Left renal pelvis (tissue), 4 donors: ENCODE measurements at places on chromosomes 3 and 15.
A peak's percentile ranks its signal among the peaks of the same experiment; 100 is the strongest.

GRCh38 chr3:34056181-34056910, 257.9 kb downstream of the PDCD6IP start:
- DNase-seq = no peak

GRCh38 chr15:52336529-52336928, 40.9 kb upstream of the MYO5C start:
- DNase-seq = no peak

DNA sequence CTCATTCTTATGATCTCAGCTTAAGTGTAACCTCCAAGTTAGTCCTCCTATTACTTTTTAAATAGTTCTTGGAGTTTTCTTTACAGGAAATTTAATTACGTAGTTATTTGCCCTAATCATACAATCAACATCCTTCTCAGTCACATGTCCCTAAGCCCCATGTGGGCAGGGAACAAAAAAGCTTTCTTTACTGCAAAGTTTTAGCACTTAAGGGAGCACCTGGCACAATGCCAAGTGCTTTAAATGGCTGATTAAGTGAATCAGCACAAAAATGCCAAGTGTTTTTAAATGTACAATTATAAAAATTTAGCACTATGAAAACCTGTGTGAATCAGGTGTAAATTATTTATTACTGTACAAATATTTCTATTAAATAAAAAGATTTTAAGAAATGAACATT, 445.3 kb downstream of the C3orf38 start:
- DNase-seq = no peak

GRCh38 chr3:64667138-64667537, 20.7 kb downstream of the ADAMTS9 start:
- DNase-seq = no peak

DNA sequence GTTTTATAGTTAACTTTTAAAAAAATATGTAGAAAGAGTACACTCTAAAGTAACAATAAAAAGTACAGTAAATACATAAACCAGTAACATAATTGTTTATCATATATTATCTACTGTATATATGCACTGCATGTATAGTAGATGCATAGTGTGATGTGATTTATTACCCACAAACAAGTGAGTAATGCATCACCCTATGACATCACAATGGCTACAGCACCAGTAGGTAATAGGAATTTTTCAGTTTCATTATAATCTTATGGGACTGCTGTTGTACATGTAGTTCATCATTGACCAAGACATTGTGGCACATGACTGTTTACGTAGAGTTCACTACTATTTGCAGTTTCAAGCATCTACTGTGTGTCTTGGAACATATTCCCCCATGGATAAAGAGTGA, 1047.2 kb downstream of the ROBO2 start:
- DNase-seq = no peak

DNA sequence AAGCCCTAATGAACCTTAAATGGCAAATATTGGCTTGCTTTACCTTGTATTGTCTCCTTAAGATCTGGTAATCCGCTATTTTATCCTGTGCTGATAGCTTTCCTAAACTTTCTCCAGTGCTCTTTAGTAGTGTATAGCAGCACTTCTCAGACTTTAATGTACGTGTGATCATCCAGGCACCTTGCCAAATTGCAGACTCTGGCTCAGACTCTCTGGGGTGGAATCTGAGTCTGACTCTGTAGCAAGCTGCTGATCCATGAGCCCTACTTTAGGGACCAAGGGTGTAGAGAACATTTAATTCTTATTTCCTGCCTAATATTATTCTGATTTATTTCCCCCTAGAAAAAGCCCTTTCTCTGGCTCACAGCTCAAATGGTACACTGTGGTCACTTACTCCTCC, 518.8 kb upstream of the ZNF385D start:
- peak; percentile 2 for DNase-seq

DNA sequence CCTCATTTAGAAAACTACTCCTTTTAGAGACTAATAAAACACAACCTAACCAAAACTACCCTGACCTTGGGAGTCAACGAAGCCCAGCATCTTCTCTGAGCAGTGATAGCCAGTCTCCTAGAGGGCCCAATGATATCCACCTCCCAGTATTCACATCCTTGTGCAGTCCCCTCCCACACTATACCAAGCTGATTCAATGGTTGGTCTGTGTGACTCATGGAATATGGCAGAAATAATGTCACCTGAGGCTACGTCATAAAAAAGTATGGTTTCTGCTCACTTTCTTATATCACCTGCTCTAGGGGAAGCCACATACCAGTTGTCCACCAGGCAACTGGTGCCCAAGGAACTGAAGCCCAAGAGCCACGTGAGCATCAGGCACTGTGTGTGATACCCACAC, 21.4 kb upstream of the USF3 start:
- DNase-seq = no peak

- DNase-seq = no peak
Measured at GRCh38 chr3:120796976-120797375, 54.4 kb downstream of the GTF2E1 start.

GRCh38 chr3:57085211-57085610, 24.7 kb downstream of the SPATA12 start:
- DNase-seq = no peak

GRCh38 chr15:50009634-50010033, 109.4 kb downstream of the ATP8B4 start:
- DNase-seq = no peak

DNA sequence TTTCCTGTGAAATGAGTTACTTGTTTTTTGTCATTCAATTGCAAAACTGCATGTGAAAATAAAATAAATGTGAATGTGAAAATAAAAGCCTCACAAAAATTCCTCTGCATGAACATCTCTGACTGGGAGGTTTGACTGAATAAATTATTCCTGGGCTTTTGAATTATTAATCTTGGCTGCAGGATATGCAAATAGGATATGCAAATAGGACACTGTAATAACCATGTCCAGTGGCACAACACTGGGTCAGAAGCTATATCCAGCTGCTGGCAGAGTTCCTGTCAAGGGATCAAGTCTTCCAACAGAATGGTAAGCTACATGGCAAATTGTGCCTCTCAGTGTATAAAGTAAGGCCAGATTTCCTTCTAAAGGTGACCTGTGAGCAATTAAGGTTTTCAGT, at the start of gene SUCNR1:
SUCNR1 (plus strand) TSS at position 246 of the 400 bp plus-strand sequence. CDS start 6,250 bp downstream, outside the sequence.
- no peak for DNase-seq

- no peak for DNase-seq
Measured at GRCh38 chr15:42185801-42186200, 22.3 kb downstream of the VPS39 start.

DNA sequence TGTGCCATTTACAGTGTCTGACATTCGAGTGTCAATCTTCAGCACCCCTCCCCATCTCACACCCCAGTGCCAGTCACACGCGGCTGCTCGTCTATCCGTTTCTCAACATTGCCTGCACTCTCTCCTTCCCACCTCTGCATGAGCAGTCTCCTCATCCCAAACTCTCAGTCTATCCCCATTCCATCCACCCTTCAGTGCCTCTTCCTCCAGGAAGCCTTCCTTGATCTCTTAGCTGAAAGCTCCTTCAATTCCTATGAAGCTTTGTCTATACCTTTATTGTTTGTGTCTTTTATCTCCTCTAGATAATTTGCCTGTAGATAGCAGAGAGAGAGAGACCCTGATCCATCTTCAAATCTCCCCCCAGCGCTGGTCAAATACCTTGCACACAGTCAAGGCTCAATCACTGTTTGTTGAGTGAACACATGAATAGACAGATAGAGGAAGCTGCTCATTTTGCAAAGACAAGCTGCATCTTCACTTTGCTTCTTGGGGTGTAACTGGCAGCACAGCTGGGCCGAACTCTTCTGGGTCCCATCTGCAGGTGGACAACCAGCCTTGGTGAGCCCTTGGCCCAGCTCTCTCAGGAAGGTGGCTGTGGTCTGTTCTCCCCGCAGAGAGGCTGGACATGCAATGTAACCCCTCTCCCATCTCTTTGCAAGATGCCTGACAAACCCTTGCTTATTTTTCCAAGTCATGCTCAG, 52.8 kb downstream of the ITGA11 start:
- DNase-seq = no peak

DNA sequence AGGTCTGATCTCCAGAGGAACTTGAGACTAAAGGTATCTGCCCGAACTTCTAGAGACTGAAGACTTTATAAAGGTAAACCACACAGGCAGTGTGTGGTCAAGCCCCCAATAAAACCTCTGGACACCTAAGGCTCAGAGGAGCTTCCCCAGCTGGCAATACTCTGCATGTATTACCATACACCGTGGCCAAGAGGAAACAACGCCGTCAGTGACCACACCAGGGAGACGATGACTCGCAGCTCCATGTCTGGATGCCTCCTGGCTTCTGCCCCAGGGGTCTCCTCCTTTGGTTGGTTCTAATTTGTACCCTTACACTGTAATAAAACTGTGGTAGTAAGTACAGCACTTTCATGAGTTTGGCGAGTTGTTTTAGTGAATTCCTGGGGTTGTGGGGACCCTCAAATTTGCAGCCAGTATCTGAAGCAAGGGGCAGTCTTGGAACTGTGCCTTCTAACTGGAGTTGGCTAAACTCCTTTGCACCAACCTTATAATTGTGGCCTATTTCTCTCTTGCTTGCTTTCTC, 32.1 kb upstream of the BCL2L10 start:
- DNase-seq = no peak

GRCh38 chr3:158994386-158994785, 192.5 kb downstream of the MFSD1 start:
- DNase-seq = no peak

DNA sequence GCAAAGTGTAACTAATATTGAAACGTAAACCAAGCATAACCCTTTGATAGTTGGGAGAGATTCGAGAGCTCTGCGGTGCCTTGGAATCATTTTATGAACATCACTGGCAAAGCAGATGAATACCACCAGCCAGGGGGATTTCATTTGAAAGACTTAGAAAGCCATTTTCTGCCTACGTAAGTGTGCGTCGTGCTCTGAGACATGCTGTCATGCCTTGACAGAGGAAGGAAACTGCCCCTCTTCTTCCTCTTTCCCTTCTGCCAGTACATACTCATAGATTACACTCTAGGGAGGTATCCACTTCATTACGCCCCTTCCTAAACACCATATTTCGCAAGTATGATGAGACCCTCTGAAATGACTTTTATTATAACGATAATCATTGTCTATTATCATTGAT, 3.3 kb upstream of the MTHFS start:
- no peak for DNase-seq

- DNase-seq = no peak
Measured at GRCh38 chr3:6512172-6512800, 348.6 kb upstream of the GRM7 start.

DNA sequence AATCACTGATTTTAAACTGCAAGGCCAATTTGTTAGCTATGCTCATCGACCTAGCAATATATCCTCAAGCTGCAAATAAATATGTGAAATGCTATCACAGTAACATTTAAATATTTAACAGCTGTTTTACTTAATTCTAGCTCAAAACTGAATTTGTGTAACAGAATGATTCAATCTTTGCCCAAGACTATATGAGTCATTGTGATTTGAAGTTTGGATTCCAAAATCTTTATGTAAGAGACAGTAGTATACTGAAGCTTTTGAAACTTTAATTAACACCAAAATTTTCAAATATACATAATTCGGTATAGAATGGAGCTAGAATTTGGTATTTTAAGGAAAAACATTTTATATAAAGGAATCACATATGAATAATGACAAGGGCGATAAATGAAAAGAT, 603.0 kb upstream of the ROBO2 start:
- no peak for DNase-seq

- no peak for DNase-seq
Measured at GRCh38 chr15:76206325-76206976, 104.8 kb downstream of the ETFA start.

GRCh38 chr15:98737721-98738120, 89.4 kb downstream of the IGF1R start:
- no peak for DNase-seq

GRCh38 chr3:175193815-175194518, 334.8 kb downstream of the NAALADL2 start:
- DNase-seq = no peak

DNA sequence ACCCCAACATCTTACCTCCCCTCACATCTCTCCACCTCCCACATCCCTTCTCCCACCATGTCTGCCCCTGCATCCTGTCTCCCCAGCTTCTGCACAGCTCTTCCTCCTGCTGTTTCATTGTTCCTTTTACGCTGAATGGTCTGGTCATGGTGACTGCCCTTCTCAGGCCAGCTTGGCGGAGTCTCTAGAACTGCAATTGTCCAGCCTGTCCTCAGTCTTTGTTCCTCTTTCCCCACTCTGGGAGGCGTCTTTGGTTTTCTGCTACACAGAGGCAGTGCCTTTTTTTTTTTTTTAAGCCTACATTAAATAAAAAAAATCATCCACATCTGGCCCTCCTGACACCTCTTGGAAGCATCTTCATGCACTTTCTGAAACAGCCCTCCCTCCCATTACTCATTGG, 49.1 kb upstream of the SEC22A start:
- DNase-seq = no peak

- DNase-seq = no peak
Measured at GRCh38 chr3:175002732-175003143, 143.6 kb downstream of the NAALADL2 start.

- DNase-seq = no peak
Measured at GRCh38 chr15:31156226-31156625, 54.7 kb upstream of the TRPM1 start.

GRCh38 chr3:65112751-65113300, 425.0 kb upstream of the ADAMTS9 start:
- DNase-seq = no peak

- DNase-seq = peak; percentile 53
Measured at GRCh38 chr3:150721285-150722130, 17.8 kb upstream of the ERICH6 start.

DNA sequence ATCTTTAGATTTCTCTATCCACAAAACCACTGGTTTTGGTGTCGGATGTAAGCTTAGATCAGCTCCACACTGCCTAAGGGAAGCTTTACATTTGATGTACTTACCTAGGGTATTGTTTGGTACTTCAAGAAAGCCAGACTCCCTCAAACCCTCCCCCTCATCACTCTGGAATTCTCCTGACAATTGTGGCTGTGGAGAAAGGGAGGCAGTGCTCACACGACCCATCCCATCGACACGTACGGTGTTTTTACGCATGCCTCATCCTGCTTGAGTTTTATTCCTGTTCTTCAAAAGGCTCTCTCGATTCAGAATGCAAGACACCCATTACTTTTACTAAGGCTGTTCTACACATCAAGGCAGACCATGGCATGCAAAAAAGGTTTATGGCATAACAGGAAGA, 67.3 kb upstream of the ONECUT1 start:
- no peak for DNase-seq

- no peak for DNase-seq
Measured at GRCh38 chr3:30650348-30650995, 44.1 kb downstream of the TGFBR2 start.

GRCh38 chr3:101244212-101244575, 76.2 kb downstream of the IMPG2 start:
- no peak for DNase-seq
